MG63 (cell line): ENCODE measurements at places on chromosomes 6 and 20. TPM values are rescaled to one million over a fixed set of nuclear protein-coding genes. Genes with fewer than 3 reads are reported as not detected.

DNA sequence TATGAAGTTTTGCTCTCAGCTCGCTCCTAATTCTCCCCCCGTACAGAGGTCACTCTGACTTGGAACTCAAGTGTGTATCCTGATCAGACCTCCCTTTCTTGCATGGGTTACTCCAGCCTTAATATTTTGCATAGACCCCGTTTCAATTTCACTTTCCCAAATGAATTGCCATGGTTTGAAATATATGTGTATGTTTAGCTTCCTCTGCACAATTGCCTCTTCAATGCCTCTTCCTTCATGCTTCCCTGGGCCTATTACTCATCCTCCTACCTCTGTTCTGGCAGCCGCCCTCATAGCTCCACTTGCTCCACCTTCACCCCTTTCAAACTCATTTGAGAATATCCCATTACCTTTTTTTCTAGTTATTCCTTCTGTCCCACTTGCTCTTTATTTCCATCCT is 90.0 kb upstream of the SAMD5 start:
- no peak for DNase-seq

GRCh38 chr6:36126553-36127458 is 3.5 kb upstream of the MAPK13 start:
- DNase-seq, result peak; percentile 68

DNA sequence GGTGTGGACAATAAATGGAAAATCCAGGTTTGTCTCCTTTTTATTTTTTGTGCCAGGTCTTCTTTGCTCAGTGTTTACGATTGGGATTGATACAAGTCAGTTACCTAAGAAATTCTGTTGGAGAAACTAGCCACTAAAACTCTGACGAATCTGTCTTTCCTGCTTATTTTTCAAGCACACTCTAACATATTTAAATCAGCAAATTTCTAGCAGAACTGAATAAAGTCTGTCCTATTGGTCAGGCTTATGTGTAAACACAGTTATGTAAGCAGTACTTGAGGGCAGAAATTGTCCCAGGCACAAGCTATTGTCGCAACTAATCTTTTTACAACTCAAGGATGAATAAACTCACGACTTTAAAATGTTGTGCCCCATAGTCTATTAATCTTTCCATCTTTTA is 12.1 kb upstream of the EXOC2 start:
- DNase-seq, result no peak

GRCh38 chr6:72977114-72977513 is 248.2 kb downstream of the KHDC1L start:
- DNase-seq, result no peak

DNA sequence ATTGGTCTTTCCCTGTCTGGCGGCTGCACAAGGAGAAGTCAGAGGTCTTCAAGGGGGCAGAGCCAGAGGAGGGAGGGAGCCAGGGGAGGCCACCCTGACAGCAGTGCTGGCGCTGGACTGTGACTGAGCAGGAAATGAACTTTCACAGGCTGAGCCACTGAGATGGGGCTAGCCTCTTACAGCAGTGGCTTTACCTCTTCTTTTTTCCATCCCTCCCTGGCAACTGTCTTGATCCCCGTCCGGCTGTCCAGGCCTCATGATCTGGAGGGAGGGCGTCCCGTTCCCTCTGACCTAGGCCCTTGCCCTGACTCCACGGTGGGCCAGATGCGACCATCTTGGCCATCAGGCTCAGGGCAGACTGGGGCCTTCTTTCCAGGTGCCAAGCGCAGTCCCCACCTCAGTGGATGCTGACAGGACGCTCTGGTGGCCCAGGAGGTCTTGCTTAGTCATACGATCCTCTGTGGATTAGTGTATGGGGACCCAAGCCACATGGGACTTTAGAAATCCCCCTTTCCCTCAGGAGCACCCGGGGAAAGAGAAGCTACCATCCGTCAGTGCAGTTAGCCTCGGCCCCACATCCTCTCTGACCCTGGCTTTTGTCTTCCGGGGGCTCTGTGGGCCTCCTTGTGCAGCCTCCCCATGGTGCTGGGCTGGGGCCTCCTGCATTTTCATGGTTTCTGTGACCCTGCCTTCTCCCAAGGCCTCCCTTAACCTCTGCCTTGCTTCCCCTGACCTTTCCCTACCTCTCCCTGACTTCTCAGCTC is 57.4 kb upstream of the CCDC167 start:
- DNase-seq, result no peak

DNA sequence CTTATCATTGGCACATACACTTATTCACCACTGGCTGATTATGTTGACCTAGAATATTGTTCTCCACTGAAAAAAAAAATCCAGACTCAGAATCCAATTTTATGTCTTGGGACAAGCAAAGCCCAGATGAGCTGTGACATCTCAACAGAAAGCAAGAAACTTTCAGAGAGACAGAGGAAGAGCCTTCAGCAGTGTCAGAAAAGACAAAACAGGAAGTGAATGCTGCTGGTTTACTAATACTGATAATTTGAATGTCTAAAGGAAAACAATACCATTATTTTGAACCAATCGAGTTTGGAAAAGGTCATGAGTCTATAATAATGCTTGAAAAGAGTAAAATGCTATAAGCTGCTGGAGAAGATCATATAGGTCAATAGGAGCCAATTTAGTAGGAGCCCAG is 179.8 kb upstream of the RIMS1 start:
- DNase-seq, result no peak

- DNase-seq, result peak; percentile 24
These were observed 70.9 kb downstream of the STK35 start for GRCh38 chr20:2172305-2173175.

GRCh38 chr20:50409495-50409894 is 100.7 kb upstream of the PTPN1 start:
- DNase-seq, result no peak

GRCh38 chr20:41508335-41508734 is 109.8 kb downstream of the CHD6 start:
- DNase-seq, result no peak

- no peak for DNase-seq
These were observed 117.3 kb downstream of the TMEM170B start for GRCh38 chr6:11654876-11655275.

DNA sequence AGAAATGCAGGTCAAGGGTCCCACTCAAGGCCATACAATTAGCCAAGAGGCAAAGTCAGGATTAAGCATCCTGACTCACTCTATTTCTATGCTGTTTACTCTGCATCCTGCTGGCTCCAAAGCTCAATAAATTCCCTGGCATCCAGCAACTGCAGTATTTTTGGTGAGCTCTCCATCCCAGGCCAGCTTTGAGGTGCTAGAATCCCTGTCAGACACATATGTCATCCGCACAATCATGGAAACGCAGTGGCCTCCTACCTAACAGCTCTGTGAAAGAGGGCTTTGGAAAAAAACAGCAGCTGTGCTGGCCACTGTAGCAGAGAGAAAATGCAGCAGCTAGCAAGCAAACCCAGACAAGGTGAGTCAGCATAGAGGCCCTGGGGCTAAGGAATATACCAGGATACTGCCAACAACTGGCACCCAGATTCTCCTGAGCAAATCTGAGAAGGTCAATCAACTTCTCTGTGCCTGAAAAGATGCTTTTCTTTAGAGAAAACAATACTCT is 58.4 kb downstream of the ANKEF1 start:
- peak; percentile 89 for DNase-seq

- DNase-seq, result no peak
These were observed 57.0 kb downstream of the FRK start for GRCh38 chr6:116003668-116004067.

- DNase-seq, result no peak
These were observed at the start of gene MDFI for GRCh38 chr6:41638002-41638934. TSS of gene MDFI (plus strand) at chr6:41638468. CDS start at chr6:41638750, 282 bp downstream.

DNA sequence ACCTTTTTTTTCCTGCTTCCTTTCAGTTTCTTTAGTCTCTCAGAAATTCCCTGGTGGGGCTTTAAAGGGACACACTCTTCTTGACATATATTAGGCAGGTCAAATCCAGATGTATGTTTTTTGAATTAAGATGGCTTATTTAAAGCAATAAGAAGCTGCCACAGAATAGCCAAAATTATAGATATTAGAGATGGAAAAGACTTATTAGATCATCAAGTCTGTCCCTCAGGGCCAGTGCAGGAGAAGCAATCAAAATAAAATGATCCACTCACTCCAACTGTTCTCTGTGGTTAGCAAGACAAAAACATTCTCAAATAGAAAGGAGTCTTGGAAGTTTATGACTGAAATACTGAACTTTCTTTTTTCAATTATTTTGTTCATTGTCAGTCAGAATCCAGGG is 462.8 kb downstream of the CDC5L start:
- no peak for DNase-seq

GRCh38 chr6:156886409-156886808 is 109.2 kb downstream of the ARID1B start:
- DNase-seq, result no peak

DNA sequence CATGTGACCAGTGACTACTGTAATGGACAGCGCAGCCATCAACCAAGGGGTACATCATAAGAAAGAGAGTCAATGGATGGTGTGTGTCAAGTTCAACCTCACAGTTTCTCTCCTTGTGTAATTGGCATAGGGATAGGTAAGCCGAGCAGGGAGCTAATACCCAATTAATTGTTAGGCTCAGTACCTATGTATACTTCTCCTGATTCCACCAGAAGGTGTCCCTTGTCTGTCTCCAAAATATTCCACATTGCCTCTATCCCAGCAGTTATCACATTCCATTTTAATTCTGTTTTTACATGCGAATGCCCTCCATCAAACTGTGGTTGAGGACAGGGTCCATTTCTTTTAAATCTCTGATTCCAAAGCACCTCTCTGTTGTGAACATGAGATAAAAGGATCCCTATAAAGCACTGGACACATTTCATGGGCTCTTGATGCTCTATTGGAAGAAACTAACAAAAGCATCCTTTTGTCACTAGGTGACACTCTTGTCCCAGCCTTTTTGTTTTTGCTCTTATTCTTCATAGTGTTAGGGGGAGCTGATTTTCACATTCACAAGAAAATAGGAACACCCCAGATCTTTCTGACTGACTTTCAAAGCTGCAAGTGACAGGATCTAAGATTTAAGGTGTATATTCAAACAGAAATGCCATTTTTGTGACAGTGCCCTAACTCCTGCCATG is 38.9 kb downstream of the FBXO9 start:
- no peak for DNase-seq

GRCh38 chr6:109452181-109452580 is 3.4 kb downstream of the MICAL1 start:
- no peak for DNase-seq

DNA sequence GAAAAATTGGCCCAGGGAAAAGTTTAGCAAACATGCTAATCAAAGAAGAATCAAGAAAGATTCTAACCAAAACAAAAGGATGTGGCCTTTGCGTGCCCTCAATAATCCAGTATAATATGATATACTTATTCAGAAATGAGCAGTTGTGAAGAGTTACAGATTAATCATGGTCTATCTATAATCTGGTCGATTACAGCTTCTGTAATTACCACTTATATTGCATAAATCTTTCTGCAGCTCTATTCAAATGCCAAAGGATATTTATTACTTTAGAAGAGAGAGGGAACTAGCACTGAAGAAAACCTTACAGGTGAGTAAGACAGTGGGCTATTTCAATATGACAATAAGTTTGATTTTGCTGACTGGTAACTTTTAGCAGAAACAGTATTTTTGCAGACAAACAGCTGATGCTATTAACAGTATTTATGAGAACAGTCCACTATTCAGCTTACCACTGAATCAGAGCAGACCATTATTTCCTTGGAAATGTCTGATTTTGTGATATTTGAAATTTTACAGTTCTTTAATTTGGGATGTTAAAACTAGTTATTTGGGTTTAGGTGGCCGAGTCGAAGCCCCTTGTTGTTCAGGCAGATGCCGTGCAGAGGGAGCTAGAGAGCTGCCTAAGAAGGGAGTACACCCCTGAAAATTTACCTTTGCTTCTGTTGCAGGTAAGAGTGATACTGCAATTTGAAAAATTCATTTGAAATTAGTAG is 92.2 kb downstream of the CEP57L1 start:
- DNase-seq, result no peak

DNA sequence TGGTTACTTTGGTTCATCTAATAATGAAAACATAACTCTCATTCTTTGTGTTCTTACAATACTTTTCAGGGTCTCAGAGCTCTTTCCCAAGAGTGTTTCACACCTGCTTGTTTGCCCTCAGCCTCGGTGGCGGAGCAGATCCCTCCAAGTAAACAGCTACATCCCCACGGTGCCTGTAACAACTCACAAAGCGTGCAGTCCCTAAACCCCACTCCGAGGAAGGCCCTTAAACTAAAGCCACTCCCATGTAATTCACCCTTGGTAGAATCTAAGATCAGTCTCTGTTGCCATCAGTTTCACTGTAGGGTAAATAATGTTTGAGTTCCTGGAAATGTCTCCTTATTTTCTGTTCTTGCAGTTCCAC is 101.1 kb downstream of the TFAP2A start:
- DNase-seq, result no peak

DNA sequence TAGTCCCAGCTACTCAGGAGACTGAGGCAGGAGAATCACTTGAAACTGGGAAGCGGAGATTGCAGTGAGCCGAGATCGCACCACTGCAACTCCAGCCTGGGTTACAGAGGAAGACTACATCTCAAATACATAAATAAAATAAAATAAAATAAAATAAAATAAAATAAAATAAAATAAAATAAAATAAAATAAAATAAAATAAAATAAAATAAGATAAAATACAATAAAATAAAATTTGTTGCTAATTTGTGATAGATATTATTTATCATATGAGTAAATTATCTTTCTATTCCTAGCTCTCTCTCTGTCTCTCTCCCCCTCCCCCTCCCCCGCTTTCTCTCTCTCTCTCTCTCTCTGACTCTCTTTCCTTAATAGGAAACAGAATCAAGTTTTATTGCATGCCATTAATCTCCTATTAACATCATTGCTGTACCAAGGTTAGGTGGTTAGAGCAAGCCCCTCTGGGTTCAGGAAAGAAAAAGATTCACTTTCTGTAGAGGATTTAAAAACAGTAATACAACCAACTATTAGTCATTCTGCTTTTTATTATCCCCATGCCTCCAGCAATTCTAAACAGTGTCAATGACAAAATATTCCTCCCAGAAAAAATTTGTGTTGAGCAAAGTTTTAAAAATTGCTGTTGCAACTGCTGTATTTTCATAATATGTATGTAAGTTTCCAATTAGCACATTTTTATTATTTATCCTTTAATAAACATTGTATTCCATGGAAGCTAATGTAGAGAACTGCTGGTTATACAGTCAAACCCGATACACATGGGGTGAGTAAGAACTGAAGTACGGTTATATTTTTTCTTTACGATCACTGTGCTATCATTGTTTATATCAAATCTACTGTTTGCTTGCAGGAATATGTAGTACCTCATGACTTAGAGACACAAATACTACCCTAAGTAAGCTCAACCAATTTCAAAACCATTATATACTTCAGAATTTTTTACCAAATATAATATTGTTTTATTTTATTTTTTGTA is 22.1 kb downstream of the BMP5 start:
- DNase-seq, result no peak

Gene PGC
- total RNA-seq, result not detected in 2 replicates

Gene NR2E1
- total RNA-seq, result 0.25 TPM in 1 of 2 replicates, not detected in the other

Gene STK4
- total RNA-seq, result 9.8 and 15.7 TPM in 2 replicates

Gene SPTLC3
- total RNA-seq, result 18.4 and 28.7 TPM in 2 replicates

Gene CFAP61
- not detected in 2 replicates for total RNA-seq

Gene HTR1E
- total RNA-seq, result not detected in 2 replicates

Gene CLPSL1
- total RNA-seq, result not detected in 2 replicates

Gene EPHA7
- total RNA-seq, result 4.3 and 7.0 TPM in 2 replicates

Gene USP49
- total RNA-seq, result 1.1 and 1.3 TPM in 2 replicates

Gene TPD52L1
- total RNA-seq, result 29.2 and 48.5 TPM in 2 replicates

Gene CST4
- total RNA-seq, result not detected in 2 replicates

Gene TNFRSF6B
- not detected in 2 replicates for total RNA-seq

Gene C20orf141
- total RNA-seq, result not detected in 2 replicates

Gene TRIM26
- 44.3 and 60.7 TPM in 2 replicates for total RNA-seq
